ENCODE measurements at places on chromosomes 4 and X.

- no peak for DNase-seq
These were observed 52.7 kb upstream of the TET2 start for GRCh38 chr4:105093975-105094374.

DNA sequence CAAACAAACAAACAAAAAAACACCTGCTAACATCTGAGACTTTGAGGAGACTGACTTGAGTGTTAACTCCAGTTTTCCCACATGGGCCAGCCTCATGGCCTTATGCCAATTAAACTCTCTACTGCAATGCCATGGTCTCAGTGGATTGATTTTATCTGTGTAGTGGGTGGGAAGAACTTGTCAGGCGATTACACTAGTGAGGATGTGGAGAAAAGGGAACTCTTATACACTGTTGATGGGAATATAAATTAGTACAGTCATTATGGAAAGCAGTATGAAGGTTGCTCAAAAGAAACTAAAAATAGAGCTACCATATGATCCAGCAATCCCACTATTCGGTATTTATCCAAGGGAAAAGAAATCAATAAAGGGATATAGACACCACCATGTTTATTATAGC, 12.8 kb upstream of the XIAP start:
- DNase-seq, result no peak

DNA sequence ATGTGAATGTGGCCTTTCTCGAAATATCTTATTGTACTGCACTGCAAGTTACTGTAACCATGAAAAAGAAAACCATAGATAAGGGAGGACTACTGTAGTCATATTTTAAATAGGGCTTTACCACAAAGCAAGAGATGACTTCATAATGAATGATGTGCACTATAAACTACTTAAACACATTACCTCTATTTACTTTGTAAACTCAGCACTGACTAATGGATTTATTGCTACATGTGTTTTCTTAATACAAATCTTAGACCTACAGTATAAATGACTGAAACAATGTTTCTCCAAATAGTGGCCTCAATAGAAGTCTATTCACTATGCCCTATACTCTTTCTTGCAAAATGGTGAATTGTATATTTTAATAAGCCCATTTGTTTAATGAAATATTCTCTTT, 61.1 kb downstream of the HDX start:
- DNase-seq, result no peak

DNA sequence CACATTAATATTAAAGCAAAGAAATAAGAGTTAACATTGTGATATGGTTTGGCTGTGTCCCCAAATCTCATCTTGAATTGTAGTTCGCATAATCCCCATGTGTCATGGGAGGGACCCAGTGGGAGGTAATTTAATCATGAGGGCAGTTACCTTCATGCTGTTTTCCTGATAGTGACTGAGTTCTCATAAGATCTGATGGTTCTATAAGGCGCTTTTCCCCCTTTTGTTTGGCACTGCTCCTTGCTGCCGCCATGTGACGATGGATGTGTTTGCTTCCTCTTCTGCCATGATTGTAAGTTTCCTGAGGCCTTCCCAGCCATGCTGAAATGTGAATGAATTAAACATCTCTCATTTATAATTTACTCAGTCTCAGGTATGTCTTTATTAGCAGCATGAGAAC, 153.8 kb upstream of the GALNT7 start:
- DNase-seq, result no peak

- DNase-seq, result no peak
These were observed 153.7 kb upstream of the BMP3 start for GRCh38 chr4:80876810-80877209.

DNA sequence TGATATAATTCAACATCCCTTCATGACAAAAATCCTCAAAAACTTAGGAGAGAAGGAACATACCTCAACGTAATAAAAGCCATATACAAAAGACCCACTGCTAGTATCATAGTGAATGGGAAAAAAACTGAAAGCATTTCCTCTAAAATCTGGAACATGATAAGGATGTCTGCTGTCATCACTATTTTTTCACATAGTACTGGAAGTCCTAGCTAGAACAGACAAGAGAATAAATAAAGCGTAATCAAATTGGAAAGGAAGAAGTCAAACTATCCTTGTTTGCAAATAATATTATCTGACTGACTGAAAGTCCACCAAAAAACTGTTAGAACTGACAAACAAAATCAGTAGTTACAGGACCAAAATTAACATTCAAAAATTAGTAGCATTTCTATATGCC, 985.4 kb upstream of the AGA start:
- no peak for DNase-seq

- no peak for DNase-seq
These were observed 20.2 kb downstream of the SATL1 start for GRCh38 chrX:85223359-85223758.

DNA sequence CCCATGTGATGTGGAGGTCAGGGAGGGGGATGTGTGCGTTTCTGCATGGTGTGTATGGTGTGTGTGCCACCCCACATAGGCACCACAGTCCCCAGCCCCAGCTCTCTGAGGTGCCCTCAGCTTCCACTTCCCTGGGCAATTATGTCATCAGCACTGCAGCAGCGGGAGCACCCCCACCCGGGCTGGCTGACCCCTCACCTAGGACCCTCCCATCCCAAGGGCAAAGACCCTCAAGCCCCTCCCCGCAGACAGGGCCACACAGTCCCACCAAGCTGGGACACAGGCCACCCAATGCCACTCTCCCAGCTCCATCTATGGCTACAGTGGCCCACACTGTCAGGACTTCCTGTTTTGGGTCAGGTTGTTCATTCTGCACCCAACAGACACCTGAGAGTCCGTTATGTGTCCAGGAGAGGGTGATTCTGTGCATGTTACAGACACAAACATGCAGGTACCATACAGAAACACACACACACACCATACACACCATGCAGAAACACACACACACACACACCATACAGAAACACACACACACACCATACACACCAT, 75.2 kb downstream of the JAKMIP1 start:
- DNase-seq, result no peak

GRCh38 chrX:2707334-2707760, 16.3 kb downstream of the CD99 start:
- peak; percentile 74 for DNase-seq

GRCh38 chr4:142913461-142914030, 67.4 kb upstream of the INPP4B start:
- DNase-seq, result no peak

- no peak for DNase-seq
These were observed 273.5 kb upstream of the FAM241A start for GRCh38 chr4:111871802-111872201.

GRCh38 chr4:10457255-10457801, at the start of gene ZNF518B:
Gene ZNF518B, minus strand, starts transcription at chr4:10457426. Its CDS starts 11,098 bp downstream, at chr4:10446328.
- DNase-seq, result peak; percentile 79

GRCh38 chr4:10267066-10267465, 150.5 kb upstream of the WDR1 start:
- no peak for DNase-seq

DNA sequence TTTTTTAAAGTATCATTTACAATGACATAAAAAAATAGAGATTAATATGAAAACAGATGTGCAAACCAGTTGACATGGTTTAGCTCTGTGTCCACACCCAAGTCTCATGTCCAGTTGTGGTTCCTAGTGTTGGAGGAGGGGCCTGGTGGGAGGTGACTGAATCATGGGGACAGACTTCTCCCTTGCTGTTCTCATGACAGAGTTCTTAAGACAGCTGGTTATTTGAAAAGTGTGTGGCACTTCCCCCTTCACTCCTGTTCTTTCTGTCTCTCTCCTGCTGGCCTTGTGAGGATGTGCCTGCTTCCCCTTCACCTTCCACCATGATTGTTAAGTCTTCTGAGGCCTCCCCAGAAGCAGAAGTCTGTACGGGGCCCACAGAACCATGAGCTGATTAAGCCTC, 23.8 kb downstream of the CNOT6L start:
- no peak for DNase-seq

GRCh38 chr4:140252742-140253555, 99.0 kb upstream of the MAML3 start:
- peak; percentile 74 for DNase-seq

GRCh38 chrX:134603806-134604700, 54.2 kb downstream of the PLAC1 start:
- DNase-seq, result peak; percentile 70

DNA sequence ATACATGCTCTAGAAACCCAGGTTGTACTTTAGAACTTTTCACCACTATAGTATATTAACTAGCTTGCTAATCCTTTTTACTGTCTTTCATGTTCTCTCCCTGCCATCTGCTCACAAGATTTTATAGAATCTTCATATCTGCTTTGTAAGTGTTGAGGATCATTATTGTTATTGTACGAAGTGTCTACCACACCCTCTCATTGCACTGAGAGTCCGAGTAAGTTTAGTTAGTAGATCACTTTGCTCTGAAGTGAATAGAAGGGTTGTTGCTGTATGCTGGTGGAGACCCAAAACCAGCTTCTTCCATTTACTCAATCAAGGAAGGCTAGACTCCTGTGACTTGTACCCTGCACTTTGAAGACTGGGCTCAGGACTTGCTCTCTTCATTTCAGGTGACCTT, 17.1 kb downstream of the GAB1 start:
- DNase-seq, result no peak

DNA sequence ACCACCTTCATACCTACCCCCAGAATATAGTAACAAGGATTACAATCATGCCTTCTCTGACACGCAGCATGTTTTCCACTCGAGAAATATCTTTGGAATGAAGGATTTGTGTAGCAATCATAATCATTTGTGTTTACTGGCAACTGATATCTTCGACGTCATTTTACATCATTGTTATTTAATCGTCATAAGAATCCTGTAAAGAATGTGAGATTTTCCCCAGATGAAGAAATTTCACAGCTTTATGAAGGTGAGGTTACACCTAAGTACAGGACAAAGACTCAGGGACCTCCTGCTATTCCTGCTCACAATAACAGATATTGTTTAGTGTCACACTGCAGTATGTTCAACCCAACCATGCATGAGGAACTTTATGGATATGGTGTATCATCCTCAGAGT, 198.2 kb upstream of the LDB2 start:
- no peak for DNase-seq

DNA sequence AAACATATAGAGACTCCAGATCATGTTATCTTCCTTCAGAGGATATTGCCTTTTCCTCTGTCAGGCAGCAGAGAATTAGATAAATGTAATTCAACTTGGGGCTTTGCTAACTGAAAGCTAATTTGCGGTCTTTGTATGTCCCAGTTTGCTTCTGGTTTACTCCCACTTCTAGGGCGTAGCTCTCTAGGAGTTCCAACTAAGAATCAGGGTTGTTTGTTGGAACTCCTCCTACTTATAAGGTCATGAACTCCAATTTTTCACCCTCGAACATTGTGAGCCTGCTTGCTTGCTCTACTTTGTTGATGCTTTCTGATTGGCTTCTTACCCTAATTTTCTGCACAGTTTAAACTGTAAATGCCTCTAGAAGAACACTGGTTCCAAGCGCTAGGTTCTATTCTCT, 66.1 kb downstream of the FMR1NB start:
- no peak for DNase-seq

DNA sequence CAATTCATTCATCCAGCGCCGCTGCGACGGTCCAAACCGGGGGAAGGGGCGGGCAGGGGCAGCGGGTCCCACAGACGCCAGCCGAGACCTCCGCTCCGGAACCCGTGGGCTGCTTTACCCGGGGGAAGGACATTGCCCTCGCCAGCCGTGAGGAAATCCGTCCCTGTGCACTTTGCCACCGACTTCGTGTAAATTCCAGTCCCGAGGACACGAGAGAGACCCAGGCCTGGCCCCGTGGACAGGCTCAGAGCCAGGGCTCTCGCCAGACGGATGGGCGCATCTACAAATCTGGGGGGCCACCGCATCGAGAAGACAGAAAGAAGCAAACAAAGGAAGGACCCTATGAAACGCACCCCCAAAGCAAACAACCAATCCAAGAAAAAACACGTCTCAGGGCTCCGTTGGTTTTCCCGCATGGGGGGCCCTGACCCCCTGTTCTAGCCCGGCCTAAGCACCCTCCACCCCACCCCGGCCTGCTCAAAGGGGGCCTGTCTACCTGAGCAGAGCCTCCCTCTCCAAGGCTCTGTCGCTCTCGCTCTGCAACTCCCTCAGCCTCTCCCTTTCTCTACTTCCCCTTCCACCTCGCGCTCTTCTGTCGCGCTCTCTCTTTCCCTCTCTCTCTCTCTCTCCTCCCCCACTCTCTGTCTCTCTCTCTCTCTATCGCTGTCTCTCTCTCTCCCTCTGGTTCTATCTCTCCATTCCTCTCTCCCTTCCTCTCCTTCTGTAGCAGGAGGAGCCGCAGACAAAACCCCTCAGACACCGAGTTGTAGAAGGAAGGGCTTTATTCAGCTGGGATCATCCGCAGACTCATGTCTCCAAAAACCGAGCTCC, 11.3 kb downstream of the FRG2 start:
- no peak for DNase-seq

GRCh38 chrX:150967786-150968185, 15.3 kb upstream of the HMGB3 start:
- no peak for DNase-seq

DNA sequence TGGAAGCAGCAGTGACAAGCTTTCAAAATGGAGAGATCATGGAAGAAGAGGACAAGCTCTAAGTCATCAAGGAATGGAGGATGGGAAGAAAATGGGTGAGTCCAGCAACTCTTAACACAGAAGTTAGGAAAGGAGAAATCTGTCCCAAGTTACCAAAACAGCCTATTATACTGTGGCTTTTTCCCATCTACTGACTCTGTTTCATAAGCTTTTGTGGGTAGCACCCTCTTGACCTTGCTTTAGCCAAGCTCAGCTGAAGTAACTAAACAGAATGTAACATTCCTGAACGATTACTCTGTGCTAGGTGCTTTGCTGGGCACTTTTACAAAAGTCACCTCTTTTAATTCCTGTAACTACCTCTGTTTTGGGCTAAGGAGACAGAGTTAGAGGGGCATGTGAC, 54.9 kb downstream of the MAP7D2 start:
- DNase-seq, result no peak

DNA sequence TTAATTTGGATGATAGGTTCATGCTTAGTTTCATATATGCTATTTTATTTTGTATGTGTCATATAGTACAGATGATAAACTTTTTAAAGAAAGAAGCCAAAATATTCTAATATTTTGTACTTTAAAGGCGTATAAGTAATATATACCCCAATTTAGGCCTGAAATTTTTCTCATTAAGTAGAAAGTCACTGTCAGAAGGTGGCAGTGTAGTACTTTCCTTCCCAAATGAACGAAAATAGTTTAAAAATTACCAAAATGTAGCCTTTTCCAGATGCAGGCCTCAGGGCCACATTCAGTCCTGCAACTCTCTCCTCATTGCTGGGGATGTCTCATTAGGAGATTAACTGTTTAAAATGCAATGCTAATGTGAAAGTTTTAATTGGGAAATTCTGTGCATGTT, 1263.6 kb downstream of the C4orf33 start:
- peak; percentile 9 for DNase-seq

GRCh38 chrX:33434256-33435092, 223.1 kb upstream of the DMD start:
- peak; percentile 5 for DNase-seq

GRCh38 chrX:43631841-43632240, 24.3 kb upstream of the MAOA start:
- no peak for DNase-seq

DNA sequence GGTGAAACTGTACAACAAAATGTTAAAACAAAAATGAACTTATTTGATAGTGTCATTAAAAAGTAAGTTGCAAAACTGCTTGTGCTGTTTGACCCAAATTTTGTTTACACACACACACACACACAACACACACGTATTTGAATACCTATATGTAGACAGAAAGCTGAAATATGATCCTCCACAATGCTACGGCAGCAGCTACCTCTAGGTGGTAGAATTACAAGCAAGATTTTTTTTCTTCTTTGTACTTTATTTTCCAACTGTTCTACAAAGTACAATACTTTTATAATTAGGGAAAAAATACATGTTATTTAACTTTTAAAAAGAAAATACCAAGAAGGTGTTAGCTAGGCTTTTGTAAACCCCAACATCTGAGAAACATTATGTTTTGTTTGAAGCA, 1.2 kb downstream of the CYTL1 start:
- DNase-seq, result no peak
